ENCODE measurements at places on chromosomes 6 and 20. TPM values are rescaled to one million over a fixed set of nuclear protein-coding genes. Genes with fewer than 3 reads are reported as not detected.

- no peaks in the 10 kb centered on the region for H3K27me3 ChIP-seq
- peaks cover 2% of the 10 kb centered on the region for H3K4me1 ChIP-seq
- no peak overlapping the region for H3K27ac ChIP-seq
These were observed 57.9 kb downstream of the SNAI1 start for GRCh38 chr20:50040432-50041245.

HLA-A gene
- total RNA-seq = 60.2 TPM

DNA sequence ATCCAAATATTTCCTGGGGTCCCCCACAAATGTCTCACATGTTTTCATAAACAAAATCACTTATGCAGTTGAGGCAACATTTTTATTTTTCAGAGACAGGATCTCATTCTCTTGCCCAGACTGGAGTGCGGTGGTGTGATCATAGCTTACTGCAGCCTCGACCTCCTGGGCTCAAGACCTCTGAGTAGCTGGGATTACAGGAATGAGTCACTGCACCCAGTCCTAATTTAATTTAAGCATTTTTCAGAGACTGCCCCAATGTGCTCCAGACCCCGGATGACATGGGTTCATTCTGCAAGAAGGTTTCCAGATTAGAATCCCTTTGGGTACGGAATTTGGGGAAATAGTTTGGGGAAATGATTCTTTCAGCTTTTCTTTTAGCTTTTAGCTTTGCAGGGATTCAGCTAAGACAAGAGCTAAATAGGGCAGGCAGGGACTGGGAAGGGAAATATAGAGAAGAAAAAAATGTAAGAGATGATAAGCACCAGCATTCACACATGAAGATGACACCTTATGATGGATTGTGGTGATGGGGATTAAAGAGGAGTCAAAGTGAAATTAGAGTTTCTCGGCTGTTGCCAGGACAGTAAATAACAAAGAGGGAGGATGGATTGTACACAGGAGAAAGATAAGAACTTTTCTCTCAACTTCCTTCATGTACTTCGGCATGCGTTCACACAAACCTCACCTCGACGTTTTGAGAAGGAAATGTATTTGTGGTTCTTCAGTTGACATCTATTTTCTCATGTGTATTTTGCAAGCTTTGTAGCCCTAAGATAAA, 169.4 kb upstream of the TAB2 start:
- peaks cover 3% of the 10 kb centered on the region for H3K4me1 ChIP-seq
- H3K4me3 ChIP-seq = no peak overlapping the region
- H3K27ac ChIP-seq = no peak overlapping the region
- H3K27me3 ChIP-seq = no peaks in the 10 kb centered on the region
- DNase-seq = no peak
- no peaks in the 10 kb centered on the region for H3K36me3 ChIP-seq

GRCh38 chr6:2938004-2938631, 33.2 kb downstream of the SERPINB6 start:
- H3K4me3 ChIP-seq = no peak overlapping the region
- no peak overlapping the region for H3K27ac ChIP-seq
- no peaks in the 10 kb centered on the region for H3K36me3 ChIP-seq
- H3K4me1 ChIP-seq = no peaks in the 10 kb centered on the region

DNA sequence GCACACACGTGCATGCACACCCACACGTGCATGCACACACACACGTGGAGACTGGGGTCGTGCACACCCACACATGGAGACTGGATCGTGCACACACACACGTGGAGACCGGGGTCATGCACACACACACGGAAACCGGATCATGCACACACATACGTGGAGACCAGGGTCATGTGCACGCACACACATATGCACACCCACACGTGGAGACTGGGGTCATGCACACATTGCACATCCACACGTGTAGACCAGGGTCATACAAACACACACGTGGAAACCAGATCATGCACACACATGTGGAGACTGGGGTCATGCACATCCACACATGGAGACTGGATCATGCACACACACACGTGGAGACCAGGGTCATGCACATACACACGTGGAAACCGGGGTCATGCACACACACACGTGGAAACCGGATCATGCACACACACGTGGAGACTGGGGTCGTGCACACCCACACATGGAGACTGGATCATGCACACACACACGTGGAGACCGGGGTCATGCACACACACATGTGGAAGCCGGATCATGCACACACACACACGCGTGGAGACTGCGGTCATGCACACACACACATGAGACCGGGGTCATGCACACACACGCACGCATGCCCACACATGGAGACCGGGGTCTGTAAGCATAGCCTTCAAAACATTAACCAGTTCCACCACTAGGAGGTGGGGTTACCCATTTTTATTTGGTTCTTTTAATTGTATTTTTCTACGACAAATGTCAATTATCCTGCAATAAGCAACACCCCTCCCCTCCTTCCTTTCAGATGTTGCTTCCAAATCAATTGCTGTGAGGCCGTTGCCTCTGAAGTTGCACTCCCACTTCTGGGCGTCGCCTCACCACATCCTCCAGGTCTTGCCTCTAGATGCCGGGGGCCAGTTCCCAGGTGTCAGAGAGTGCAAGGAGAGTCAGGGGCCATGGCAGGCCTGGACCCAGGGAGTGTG, 95.8 kb downstream of the TMEM242 start:
- DNase-seq = no peak
- no peak overlapping the region for H3K27ac ChIP-seq

EDN3 gene
- not detected for total RNA-seq

- no peak overlapping the region for H3K27ac ChIP-seq
- peaks cover 5% of the 10 kb centered on the region for H3K27me3 ChIP-seq
- H3K4me3 ChIP-seq = no peak overlapping the region
- peaks cover 5% of the 10 kb centered on the region for H3K36me3 ChIP-seq
- peaks cover 3% of the 10 kb centered on the region for H3K4me1 ChIP-seq
- DNase-seq = no peak
These were observed 132.1 kb downstream of the MRPL14 start for GRCh38 chr6:43995137-43995536.
